ENCODE measurements at places on chromosomes 5 and 9.

DNA sequence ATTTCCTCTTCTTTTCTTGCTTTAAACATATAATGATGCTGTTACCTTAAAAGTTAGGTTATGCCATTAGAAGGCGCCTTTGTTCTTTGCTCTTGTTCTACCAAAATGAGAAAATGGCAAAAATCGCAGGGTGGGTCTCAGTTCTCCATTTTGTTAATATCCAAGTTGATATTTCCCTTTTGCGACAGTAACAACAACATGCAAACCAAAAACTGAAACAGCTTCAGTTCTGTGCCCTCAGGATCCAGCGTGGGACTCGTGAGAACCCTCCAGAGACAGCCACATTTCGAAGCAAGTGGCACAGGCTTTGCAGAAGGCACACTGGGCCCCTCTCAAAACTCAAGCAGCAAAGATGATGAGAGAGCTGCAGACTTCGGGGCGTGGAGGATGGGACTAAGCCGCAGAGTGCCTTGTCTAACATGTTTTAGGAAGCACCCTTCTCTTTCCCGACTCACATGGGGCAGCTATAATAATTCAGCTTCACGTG is 33.0 kb upstream of the LCP2 start:
- no peak for DNase-seq

DNA sequence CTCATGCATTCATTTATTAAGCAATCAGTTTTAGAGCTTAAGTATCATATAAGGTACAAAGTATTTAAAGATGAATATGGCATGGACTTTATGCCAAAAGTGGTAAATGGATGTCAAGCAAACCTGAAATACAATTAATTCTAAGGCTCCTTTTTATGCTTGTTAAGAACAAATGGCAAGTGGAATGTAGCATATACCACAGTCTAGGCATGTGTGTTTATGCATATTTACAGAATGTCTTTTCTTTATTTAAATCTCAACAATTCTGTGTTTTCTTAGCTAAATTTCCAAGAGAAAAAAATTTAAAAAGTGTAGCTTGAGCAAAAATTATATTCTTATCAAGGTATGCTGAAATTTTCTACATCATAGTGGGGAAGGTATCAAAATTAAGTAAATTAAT is 39.8 kb downstream of the MPDZ start:
- no peak for DNase-seq

GRCh38 chr5:89662499-89662898 is 747.1 kb downstream of the CETN3 start:
- no peak for DNase-seq

DNA sequence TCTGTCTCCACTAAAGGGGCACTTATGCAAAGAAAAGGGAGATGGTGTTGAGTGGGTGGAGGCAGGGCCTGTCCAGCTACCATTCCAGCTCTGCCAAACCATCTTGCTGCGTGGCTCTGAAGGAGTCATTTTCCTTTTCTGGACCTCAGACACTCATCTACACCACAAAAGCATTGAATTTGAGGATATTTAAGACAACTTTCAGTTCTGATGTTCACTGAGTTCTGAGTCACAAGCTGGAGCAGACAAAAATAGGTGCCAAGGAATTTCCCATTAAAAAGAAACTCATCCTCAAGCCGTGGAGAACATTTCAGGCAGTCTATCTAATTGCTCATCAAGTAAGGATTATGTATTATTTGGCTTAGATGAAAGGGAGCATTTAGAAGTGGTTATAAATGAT is 195.0 kb upstream of the TBC1D2 start:
- no peak for DNase-seq

DNA sequence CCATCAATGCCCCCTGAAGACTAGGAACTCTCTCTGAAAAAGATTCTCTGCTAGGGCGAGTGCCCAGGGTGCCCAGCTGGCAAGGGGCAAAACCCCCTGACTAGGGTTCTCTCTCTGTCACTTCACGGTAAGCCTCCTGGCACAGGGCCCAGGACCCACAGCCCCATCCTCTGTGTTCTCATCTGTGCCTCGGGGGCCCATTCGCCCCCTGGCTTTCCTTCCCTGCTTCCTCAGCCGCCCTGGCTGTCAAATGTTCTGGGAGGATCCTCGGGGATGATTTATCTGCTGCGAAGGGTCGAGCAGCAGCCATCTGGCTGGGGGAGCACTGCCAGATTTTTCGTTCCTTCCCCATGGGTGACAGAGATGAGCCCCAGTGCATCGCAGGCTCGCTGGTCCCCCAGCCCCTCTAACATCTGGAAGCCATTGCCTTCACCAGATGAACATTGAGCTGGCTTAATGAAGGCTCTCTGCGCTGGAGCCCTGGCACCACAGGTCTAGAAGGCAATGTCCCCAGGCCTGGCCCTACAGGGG is 24.2 kb downstream of the HMCN2 start:
- DNase-seq = no peak

DNA sequence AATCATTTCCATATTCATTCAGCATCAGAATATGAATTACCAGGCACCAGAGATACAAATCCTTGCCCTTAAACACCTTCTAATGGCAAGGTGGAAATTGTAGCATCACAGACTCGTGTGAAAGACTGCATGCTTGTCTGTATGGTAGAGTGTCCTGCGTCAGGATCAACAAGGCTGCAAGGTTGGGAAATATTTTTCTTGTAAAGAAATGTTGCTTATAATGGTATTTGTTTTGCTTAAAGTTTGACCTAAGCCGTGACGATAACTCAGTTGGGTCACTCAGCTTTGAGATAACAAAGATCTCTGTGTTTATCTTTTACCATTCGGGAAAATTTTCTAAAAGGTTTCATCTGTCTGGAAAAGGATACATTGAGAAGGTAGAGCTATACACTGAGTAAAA is 87.6 kb downstream of the BASP1 start:
- no peak for DNase-seq

- no peak for DNase-seq
These were observed at the start of gene PCDHAC1 for GRCh38 chr5:140925806-140926442. PCDHAC1 (plus strand) TSS chr5:140926299; CDS start chr5:140926893, 594 bp downstream.
